ENCODE measurements at places on chromosomes 2 and 18.

- no peak for DNase-seq
Measured at GRCh38 chr2:72927619-72928550, 10.6 kb downstream of the EMX1 start.

DNA sequence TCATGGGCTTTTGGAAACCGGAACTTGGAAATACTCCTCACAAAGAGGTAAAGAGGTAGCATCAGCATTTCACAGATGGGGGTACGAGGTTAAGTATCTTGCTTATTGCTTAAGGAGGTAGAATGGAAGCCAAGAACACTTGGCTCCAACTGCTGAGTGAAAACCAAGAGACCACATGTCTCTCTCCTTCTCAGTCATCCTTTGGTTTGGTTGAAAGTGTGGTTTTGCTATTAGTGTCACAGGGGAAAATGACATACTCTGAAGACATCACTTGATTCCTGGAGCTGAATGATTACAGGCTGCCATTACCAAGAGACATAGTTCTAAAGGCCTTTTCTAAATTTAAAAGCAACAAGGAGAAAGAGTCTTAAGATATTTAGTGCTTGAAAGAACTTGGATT is 41.5 kb downstream of the ANTXR1 start:
- no peak for DNase-seq

- no peak for DNase-seq
Measured at GRCh38 chr2:38432820-38433606, 55.9 kb upstream of the ATL2 start.

DNA sequence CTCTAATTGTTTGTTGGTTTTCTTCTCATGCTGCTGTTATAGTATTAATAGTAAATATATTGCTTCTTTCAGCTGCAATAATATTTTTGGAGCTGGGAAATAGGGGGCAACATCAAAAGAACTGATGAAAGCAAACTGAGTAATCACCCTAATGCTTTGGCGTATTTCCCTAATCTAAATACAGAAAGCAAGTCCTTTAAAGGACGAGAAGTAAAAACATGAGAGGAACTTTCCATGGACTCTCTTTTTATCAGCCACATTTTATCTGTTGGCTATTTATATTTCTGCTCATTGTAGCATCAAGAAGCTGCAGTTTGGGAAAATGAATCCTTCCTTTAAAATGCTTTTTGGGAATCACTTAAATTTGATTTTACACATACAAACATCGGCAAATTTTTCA is 139.9 kb upstream of the SLC8A1 start:
- DNase-seq, result no peak

DNA sequence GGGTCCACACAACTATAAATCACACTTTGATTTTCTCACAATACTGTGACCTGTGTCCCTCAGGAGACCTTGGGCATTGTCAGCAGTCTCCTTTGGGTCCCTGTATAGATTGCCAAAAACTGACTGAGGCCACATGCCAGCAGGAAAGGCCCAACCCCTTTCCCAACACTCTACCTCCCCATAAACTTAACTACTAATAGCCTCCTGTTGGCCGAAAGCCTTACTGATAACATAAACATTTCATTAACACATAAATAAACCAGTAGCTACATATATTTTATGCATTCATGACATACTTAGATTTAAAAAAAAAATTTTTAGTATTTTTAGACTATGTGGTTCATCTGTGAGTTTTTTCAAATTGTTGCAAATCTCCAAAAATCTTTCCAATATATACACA is 153.5 kb downstream of the ARL4C start:
- no peak for DNase-seq

- DNase-seq, result no peak
Measured at GRCh38 chr18:46336278-46337111, 232.3 kb downstream of the HAUS1 start.

All from AG09319 (cell line).